Spinal cord (tissue), 10 donors: ENCODE measurements at places on chromosomes 13 and 19.

DNA sequence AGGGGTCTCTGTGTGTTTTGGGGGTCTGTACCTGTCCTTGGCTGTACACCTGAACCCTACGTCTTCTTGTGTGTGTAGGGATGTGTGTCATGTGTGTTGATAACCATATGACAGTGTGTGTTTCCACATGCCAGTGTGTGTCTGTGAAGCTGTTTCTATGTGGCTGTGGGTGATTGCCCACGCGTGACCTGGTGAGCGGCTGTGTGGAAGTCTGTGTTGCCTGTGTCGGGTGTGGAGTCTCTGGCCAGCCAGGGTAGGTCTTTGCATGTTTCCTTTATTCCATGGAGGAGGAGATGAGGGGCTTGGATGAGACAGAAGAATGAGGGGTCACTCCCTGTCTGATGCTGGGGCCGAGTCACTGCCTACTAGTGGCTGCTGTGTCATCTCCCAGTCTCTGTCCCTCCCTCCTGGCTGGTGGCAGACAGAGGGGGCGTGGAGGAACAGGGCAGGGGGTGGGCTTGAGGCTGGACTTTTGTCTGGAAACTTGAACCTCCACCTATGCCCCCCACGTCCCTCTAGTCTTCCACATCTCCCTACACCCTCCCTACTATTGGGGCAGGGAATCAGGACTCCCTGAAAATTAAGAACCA, 2.8 kb upstream of the FOSB start:
- DNase-seq: no peak

DNA sequence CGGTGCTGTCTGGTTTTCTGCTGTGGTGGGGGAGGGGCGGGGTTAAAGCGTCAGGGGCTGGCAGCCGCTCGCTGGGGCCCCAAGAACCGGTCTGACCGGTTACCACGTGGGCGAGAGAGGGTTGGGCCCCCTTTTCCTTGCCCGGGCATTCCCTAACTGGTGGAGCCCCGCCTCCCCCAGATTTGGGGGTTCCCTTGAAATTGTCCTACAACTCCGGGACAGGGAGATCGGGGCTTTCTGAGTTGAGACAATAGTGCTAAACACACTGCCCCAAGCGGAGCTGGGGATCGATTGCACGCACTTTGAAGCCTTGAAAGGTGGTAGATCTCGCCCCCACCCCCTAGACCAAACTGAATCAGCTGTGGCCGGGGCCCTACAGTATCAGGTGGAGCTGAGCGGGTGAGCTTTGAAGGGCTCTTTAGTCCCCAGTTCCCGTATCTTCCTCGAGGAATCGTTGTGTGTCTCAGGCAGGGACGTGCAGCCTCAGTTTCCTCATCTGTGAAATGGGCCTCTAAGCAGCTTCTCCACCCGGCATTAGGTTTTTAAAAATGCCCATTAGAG, 4.8 kb downstream of the IER2 start:
- no peak for DNase-seq

DNA sequence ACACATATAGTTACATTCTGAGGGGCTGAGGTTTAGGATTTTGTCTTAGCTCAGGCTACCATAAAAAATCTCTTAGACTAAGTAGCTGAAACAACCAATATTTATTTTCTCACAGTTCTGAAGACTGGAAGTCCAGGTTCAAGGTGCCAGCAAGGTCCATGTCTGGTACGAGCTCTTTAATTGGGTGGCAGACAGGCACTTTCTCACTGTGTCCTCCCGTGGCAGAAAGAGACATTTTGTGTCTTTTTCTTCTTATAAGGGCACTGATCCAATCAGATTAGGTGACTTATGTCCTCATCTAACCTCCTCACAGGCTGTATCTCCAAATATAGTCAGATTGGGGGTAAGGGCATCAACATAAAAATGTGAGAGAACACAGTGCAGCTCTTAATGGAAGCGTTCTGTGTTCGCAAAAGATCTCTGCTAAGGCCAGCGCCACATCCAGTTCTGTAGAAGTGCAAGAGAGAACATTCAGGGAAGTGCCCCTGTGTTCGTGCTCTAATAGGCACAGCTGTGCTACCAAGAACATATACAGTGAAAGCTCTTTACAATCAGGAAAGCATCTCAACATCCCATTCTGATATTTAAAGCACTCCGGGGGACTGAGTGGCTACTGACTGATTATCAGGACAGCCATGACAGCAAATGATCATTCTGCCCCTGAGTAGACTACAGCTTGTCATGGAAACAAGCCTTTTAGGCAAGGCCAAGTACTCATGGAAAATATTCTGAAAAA, 819.2 kb downstream of the LIG4 start:
- DNase-seq: peak; percentile 35

DNA sequence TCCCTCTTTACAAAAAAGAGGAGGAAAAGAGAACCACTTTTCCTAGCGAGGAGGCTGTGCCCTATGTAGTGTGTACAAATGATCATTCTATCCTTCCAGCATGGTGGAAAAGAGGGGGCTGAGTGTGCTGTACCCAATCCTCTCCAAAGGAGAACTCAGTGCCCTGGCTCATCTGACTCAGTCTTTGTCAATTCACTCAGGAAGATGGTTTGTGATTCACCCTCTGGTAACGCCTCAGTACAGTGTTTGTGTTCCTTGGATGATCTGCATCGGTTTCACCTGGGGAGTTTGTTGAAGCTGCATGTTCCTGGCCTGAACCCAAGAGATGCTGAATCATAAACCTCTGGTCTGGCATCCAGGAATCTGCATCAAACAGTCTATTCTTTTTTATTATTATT, 18.3 kb upstream of the ENOX1 start:
- no peak for DNase-seq

- DNase-seq: no peak
Measured at GRCh38 chr13:91166714-91167511, 180.6 kb upstream of the MIR17HG start.

DNA sequence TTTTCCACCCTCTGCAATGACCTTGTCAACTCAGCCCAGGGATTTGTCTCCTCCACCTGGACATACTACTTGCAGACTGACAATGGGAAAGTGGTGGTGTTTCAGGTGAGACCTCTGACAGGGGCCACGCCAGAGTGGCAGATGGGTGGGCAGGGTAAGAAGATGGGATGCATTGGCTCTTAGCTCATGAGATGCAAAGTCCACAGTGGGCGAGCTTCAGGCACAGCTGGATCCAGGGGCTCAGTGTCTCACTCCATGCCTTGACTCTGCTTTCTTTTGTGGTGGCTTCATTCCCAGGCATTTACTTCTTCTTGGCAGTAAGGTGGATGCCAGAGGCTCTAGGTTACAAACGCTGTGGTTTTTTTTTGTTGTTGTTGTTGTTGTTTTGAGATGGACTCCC, 3.4 kb downstream of the TMEM59L start:
- no peak for DNase-seq
